ENCODE measurements at places on chromosomes 13 and 19.
A peak's percentile ranks its signal among the peaks of the same experiment; 100 is the strongest.

GRCh38 chr13:77415253-77416071 is 88.6 kb upstream of the MYCBP2 start:
- DNase-seq = no peak

GRCh38 chr13:113508521-113509254 is 18.2 kb upstream of the DCUN1D2 start:
- no peak for DNase-seq

DNA sequence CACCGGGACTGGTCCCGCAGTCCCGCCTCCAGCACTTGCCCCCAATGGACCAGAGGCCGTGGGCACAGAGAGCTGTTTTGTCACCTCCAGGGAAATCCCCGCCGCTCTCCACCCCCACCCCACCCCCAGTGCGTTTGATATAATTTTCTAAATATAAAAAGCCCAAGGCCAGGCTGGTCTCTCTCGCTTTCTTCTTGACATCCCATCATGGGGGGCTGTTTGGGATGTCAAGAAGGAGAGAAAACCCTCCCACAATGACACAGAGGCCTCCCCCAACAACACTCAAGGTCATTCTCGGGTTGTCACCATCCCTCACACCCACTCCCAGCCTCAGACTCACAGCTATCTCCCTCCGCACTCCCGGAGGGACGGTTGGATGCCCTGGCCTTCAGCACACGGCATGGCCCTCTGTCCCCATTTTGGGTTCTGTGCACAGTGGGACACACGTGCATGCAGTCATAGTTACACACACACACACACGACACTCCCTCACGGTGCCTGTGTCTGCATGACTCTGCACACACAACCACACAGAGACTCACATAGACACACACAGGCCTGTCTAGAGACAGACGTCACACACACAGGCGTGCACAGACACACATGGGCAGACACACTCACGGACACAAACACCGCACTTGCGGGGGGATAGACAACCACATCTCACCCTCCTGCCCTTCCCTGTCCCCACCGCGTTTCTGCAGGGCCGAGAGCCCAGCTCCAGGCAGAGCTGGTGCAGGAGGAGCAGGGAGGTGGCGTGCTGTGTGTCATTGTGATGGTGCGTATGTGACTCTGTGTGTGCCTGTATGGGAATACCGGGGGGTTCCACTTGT is 4.8 kb upstream of the NFIC start:
- no peak for DNase-seq

DNA sequence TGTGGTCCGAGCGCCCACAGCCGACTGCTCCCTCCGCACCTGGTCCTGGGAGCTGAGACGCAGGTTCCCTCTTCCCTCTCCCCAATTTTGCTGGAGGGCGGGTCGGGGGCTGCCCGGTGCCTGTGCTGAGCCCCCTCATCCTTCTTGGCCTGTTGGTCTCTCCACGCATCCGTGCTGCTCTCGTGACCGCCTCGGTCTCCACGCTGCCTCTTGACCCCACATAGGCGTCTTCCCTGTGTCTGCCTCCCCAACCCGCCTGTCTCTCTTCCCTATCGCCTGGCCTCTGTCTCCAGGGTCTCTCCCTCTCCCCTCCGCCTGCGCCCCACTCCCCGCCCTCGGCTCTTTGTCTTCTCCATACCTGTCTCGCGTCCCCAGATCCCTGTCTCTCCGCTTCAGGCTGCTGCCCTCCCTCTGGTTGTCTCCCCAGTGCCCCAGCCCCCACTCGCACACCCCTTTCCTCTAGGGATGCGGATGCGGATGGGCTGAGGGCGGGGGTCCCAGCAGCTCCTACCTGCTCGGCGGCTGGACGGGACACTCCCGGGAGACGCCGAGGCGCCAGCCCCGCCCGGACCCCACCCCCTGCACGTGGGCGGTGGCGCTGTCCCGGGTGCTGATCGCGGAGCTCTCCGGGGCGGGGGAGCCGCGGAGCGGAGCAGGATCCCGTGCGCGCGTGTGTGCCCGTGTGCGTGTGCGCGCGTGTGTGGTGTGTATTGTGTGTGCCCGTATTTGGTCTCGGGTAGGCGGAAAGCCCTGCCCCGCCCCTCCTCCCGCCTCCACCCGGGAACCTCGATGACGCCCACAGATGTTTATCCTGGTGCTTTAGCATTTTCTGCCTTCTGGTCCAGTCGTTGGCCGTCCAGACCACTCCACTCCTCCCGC is at the start of gene SYT5:
Gene SYT5 (minus strand): TSS at position 684 of the 879 bp plus-strand sequence. CDS start 1,248 bp downstream, outside the sequence.
- peak; percentile 5 for DNase-seq

DNA sequence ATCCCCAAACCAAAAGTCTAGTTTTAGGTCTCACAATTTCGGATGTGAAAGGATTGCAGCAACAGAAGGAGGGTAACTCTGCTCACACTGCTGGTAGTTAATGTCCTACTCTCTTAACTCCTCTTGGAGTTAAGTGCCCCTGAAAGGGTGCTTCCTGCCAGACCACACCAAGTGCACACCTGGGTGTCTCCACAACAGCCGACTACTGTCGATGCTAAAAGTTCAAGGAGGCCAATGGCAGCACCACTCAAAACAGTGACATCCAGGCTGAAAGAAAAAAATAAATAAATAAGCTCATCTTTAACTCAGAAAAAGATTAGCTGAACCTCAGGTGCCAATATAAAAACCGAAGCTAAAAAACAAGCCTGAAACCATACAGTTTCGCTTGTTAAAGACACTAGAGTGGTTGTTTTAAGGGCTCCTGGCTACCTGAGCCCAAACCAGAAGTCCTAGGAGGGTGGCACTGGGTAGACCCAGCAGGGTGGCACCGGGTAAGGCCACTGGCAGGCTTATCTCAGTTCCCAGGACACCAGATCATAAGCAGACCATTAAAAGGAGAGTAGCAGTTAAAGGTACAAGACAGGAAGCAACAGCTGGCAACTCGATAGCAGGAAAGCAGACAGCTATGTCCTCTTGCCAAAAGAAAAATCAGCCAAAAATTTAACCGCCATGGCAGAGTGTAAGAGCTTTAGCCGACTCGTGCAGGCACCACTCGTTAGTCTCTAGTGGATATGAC is 39.3 kb downstream of the BRD4 start:
- peak; percentile 38 for DNase-seq

DNA sequence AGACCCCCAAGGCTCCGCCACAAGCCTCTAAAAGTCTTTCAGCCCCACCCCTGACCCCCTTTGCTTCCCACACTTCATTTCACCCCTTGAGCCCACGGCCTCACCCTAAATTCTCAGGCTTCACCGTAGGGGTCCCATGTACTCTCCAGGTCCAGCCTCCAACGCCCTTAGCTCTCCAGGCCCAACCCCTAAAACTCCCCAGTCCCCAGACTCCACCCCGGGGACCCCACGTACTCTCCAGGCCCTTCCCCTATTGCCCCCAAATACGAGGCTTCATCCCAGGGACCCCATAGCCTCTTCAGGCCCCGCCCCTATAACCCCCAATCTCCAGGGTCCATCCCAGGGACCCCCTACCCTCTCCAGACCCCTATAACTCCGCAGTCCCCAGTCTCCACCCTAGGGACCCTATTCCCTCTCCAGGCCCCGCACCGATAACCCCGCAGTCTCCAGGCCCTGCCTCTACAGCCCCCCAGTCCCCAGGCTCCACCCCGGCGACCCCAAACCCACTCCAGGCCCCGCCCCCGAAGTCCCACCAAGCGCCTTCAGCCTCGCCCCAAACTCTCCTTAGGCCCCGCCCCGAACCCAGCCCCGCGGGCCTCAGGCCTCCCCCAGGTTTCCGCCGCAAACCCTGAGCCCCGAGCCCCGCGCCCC is 619 bp downstream of the MED16 start:
- DNase-seq = no peak

- DNase-seq = no peak
Observed at GRCh38 chr19:37928527-37929286, 21.7 kb downstream of the SIPA1L3 start.

- DNase-seq = no peak
Observed at GRCh38 chr19:14369399-14370168, 11.7 kb upstream of the ADGRE5 start.

GRCh38 chr13:66305961-66306617 is 924.0 kb downstream of the PCDH9 start:
- DNase-seq = no peak

DNA sequence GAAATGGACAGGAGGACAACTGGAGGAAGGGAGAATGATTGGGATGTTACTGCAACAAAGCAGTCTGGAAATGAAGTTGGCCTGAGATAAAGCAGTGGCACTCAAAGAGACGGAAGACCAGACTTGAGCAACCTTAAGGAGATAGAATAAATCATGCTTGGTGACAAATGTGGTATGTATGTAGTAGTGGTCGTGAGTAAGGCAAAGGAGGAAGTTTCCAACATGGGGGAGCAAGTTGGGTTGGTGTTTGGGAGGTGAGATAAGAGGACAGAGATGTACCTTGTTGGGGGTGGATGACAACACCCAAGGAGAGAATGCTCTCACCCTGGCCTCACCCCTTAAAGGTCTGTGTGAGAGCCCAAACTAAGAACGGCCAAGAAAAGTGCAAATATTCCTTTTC is 420.5 kb downstream of the DIAPH3 start:
- DNase-seq = no peak

Measured in NCI-H446 (cell line).